ENCODE measurements at places on chromosomes 4 and X.

DNA sequence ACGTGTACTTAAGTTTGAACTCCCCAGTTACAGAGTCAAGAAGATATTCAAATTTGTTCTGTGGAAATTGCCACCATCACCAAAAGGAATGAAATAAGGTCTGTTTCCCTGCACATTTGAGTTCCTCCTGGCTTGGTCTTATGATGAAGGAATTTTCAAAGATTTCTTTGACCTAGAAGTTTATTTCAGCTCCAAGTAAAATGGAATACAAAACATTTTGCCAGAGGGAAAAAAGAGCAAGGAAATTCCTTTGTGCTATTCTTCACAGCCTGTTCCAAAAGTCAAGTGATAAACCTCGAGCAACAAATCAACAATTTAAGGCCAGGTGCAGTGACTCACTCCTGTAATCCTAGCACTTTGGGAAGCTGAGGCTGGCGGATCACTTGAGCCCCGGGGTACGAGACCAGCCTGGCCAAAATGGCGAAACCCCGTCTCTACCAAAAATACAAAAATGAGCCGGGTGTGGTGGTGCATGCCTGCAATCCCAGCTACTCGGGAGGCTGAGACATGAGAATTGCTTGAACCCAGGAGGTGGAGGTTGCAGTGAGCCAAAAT lies 3.4 kb downstream of the NKRF start:
- DNase-seq, result no peak

DNA sequence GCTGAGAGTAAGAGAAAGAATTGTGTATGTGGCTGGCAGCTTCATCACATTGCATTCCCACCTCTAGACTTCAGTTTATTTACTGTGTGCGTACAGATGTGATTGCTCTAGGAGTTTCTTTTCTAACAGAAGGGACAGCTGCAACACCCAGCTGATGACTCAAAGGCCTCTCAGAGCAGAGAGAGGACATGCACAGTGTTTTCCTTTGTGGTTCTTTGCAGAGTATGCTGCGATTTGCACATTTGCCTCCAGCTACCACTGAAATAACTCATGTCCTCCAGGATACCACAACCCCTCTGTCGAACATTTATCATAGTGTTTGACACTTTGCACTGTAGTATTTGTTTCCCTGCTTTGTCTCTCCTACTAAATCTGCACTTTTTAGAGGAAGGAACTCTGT lies 294.1 kb downstream of the STIM2 start:
- no peak for DNase-seq

DNA sequence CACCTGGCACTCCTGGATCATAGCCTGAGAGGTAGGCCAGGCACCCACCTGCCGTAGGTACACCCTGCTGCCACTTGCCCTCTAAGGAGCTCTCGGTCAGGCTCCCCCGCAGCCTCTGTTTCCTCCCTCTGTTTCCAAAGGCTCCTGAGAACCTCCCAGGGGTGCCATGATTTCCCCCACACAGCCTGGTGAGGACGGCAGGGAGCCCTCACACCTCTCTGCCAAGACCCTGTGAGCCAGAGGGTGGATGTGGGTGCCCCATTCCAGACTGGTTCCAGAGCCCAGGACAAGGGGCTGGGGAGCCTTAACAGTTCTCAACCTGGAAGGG lies 1.6 kb upstream of the ABLIM2 start:
- no peak for DNase-seq

GRCh38 chr4:6196324-6196723 lies 4.0 kb downstream of the JAKMIP1 start:
- no peak for DNase-seq

- no peak for DNase-seq
Observed at GRCh38 chrX:85115252-85115651, 111.6 kb downstream of the APOOL start.

DNA sequence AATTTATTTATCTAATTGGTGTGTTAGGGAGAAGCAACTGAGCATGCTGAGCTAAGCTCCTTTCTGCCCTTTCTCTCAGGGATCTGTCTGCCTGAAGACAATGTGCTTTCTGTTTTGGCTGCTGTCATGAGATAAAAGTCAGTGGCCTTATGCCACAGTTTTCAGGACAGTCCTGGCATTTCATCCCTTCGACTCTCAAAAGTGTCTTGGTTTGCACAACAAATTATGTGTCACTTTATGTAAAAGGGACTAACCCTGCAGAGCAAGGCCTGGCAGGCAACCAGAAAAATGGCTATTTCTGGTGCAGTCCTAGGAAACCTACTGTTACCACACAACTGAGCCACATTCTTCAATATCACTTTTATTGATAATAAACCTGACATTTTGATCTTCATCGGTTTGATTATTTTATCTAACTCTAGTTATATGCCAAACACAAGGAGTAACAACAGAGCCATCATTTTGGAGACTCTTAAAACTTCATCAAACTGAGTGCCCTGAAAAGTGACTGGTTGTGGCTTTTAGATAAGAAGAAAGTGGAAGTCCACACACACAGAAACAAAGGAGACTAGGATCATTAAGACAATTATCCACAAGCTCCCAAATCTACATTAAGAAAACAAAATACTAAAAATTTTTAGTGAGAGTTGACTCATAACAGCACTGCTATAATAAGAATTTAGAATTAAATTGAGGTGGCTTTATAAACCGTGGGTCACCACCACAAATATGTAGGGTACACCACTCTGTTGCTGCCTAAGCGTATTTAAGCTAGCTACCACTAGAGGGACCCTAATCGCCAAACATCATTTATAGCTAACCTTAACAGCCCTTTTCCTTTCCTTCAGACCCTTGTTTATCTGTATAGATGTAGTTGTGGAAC lies 95.9 kb upstream of the PTPN13 start:
- DNase-seq, result peak; percentile 28

- DNase-seq, result no peak
Observed at GRCh38 chr4:185128272-185129119, 14.6 kb upstream of the SLC25A4 start.

GRCh38 chr4:109207061-109207460 lies 95.4 kb downstream of the COL25A1 start:
- no peak for DNase-seq

- DNase-seq, result no peak
Observed at GRCh38 chr4:184420402-184420801, 53.9 kb downstream of the IRF2 start.

DNA sequence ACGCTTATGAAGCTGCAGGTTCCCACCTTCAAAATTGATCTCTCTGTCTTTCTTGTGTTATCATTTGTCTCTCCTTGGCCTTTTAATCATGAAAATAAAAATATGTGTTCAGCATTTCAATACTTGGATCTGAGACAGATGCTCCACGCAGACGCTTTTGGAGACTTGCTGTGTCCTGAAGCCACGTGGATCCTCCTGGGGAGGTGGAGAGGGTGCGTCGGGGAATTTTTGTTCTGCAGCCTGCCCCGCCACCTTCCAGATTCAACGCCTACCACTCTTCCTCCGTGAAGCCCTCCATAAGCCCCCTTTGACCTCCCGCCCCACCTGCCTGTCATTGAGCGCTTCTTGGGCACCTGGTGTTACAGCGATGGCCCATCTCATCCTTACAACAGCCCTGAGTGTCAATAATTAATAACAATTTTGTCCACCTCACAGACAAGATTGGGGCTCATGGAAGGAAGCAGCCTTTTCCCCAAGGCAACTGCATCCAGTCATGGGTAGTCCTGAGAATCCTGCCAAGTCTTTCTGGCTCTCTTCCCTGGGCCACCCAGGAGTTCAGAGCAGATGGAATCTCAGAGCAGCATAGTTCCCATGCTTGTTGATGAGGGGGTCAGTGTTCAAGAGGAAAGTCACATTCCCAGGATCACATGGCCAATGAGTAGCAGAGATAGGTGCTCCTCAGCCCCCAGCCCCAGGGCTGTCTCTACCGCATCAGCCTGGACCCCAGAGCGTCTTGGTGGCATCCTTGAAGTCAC lies 172.6 kb upstream of the PSAPL1 start:
- no peak for DNase-seq

DNA sequence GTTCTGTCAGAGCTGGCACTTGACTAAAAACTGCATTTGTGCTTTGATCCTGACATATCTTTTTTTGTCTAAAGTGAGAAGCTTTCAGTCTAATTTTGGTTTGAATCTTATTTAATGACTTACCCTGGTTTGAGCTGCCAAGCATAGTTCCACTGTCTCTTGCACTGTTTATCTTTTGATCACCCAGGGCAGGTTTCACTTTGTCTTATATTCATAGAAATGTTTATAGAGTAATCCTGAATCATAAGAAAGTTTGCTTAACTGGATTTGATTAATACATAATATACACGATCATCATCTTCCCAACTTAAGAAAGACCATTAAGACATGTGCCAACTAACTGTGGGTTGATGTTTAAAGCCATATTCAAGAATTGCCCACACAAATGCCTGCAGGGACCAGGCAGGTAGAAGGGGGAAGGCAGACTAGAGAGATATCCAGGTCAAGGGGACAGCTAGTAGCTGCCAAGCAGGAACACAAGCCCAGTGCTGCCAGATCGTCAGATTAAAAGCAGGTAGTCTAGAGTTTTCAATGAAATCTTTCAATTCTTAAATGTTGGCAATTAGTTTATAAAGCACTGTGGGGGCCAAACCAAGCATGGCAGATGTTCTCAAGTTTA lies 1.9 kb downstream of the GK start:
- DNase-seq, result no peak

- no peak for DNase-seq
Observed at GRCh38 chr4:114396808-114397207, 201.8 kb upstream of the UGT8 start.

DNA sequence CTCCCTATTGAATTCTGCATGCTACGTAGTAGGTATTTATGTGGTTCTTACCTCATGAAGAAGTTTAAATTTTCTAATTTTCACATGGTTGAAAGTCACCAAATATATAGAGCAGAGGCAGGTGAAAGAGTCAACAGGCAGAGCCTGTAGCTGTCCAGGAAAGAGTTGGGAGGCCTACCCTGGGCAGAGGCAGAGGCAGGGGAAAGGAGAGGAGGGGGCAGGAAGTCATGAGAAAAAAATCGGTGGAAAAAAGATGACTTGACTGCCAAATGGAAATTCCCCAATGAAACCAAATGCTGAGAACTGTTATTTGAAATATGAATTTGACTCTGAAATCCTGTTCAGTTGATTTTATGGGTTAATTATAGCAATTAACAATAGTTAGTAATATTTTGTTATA lies 23.1 kb upstream of the GPR34 start:
- no peak for DNase-seq

DNA sequence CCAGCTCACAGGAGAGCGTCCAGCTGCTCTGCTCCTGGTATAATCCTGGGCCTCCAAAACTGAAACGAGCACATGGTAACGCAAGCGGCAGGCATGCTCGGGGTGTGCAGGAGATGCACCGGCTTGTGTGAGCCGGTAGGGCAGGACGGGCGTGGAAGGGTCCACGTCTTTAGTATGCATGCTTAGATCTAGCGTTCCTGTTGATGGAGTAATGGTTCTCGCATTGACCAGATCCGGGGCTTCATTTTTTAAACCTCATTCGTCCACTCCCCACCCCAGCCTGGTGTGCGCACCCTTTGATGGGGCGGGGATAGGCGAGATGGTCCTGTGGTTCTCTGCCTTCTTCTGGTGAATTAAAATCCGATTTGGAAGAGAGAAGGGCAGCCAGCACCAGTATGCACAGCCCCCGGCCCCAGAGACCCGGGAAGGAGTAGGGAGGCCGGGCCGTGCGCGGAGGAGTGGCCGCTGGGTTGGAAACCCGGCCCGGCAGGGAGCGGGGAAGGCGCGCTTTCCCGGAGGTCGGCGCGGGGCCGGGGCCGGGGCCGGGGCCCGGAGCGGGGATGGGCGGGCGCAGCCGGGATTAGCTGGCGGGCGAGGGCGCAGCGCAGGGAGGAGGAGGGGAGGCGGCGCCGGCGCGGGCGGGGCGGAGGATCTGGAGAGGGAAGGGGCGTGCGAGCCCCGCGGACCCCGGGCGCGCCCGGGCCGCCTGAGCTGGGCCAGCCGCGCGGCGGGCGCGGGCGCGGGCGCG lies 39.9 kb downstream of the FAM149A start:
- peak; percentile 4 for DNase-seq

GRCh38 chr4:157075811-157076577 lies at the start of gene GLRB:
TSS of gene GLRB (plus strand) at chr4:157076150. CDS start at chr4:157078025, 1,875 bp downstream.
- DNase-seq, result no peak

GRCh38 chr4:122806981-122807679 lies 19.5 kb upstream of the FGF2 start:
- DNase-seq, result no peak

GRCh38 chr4:151624626-151625565 lies 135.9 kb downstream of the GATB start:
- DNase-seq, result peak; percentile 84

- no peak for DNase-seq
Observed at GRCh38 chr4:2332976-2333319, 71.0 kb upstream of the MXD4 start.

DNA sequence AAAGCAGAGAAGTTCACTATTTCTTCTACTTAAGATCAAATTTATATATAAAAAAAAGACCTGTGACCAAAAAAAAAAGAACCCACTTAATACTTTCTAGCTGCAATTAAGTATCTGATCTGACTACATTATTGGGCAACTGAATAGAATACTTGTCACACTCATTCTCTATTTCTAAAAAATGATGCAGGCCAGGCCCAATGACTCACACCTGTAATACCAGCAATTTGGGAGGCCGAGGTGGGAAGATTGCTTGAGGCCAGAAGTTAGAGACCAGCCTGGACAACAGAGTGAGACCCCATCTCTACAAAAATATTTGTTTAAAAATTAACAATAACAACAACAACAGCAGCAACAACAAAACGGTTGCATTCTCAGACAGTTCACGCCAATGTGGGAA lies 108.8 kb upstream of the BMP2K start:
- DNase-seq, result no peak

DNA sequence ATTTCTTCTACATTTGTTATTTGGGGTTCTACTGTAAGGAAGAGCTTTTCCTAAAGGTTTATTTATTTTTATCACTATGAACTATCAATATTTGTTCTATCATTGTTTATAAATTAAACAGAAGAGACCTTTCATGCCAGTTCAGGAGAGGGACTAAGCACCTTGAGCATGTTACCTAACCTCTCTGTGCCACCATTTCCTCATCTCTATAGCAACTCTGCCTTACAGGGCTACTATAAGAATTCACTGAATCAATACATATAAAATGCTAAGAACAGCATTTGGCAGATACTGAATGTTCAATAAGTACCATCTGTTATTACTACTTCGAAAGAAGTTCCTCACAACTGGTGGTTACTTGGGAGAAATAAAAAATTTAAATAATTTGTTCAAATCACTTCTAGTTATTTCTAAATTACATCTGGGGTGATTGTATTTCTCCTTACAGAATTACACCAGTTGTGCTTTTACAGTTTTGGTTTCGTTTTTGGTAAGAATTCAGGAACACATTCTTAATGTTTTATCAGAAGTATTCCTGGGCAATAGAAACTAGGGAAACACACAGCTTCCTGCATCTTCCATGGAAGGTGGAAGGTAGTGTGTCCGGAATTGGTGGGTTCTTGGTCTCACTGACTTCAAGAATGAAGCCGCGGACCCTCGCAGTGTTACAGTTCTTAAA lies 32.9 kb downstream of the EREG start:
- no peak for DNase-seq

Measured in NCI-H748 treated with DMSO at 0.1 percent for 48 hours (cell line).